ENCODE measurements at places on chromosomes 3 and 15. TPM values are rescaled to one million over a fixed set of nuclear protein-coding genes. Genes with fewer than 3 reads are reported as not detected.
A peak's percentile ranks its signal among the peaks of the same experiment; 100 is the strongest.

GRCh38 chr15:98815207-98815606 is 166.9 kb downstream of the IGF1R start:
- no peak overlapping the region for H3K27ac ChIP-seq
- H3K36me3 ChIP-seq, result peaks cover 1% of the 10 kb centered on the region
- no peak overlapping the region for H3K4me3 ChIP-seq
- DNase-seq, result no peak
- no peaks in the 10 kb centered on the region for H3K27me3 ChIP-seq

- no peak overlapping the region for H3K4me3 ChIP-seq
- no peak for DNase-seq
- H3K27ac ChIP-seq, result no peak overlapping the region
- no peaks in the 10 kb centered on the region for H3K36me3 ChIP-seq
Observed at GRCh38 chr3:117480525-117480924, 770.9 kb downstream of the TUSC7 start.

- H3K27me3 ChIP-seq, result no peaks in the 10 kb centered on the region
- peaks cover 2% of the 10 kb centered on the region for H3K36me3 ChIP-seq
- H3K27ac ChIP-seq, result peak overlapping the region; percentile 35
- peaks cover 21% of the 10 kb centered on the region for H3K4me1 ChIP-seq
- H3K4me3 ChIP-seq, result no peak overlapping the region
Observed at GRCh38 chr15:48657950-48658591, 12.6 kb upstream of the FBN1 start.

GRCh38 chr15:62809968-62810260 is 232.6 kb upstream of the TPM1 start:
- H3K27me3 ChIP-seq, result no peaks in the 10 kb centered on the region
- peaks cover 11% of the 10 kb centered on the region for H3K4me1 ChIP-seq
- no peak overlapping the region for H3K4me3 ChIP-seq

DNA sequence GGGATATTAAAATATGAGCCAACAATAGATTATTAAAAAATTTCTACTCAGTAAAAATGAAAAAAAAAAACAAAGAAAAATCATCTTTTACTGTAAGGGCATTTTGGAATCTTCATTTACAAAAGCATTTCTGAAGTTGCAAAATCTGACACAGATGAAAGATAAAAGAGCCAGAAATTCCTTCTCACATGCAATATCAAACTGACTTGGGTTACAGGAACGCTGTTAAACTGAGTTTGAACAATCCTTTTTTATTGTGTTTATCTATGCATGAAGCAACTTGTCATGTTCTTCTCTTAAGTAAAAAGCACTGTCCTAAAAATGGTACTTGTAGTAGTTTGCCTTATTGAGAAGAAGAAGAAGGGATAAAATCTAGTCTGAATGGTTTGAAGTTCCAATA is 468.5 kb upstream of the KCNMB2 start:
- no peaks in the 10 kb centered on the region for H3K36me3 ChIP-seq
- H3K4me3 ChIP-seq, result no peak overlapping the region
- H3K27me3 ChIP-seq, result no peaks in the 10 kb centered on the region

DNA sequence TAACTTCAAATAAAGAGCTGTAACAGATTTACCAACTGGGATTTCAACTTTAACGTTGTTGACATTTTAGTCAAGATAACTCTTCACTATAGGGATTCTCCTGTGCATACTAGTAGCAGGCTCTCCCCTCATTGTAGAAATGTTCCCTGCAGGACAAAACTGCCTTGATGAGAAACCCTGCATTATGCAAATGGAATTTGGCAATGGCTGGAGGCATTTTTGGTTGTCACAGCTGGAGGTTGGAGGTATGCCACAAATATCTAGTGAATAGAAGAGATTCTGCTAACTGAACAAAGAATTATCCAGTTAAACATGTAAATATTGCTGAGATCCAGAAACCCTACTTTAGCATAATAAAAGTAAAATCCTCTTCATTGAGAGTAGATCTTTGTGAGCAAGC is 928.8 kb upstream of the ALCAM start:
- H3K27me3 ChIP-seq, result no peaks in the 10 kb centered on the region
- peak overlapping the region; percentile 70 for H3K27ac ChIP-seq
- no peak for DNase-seq
- H3K36me3 ChIP-seq, result no peaks in the 10 kb centered on the region

DNA sequence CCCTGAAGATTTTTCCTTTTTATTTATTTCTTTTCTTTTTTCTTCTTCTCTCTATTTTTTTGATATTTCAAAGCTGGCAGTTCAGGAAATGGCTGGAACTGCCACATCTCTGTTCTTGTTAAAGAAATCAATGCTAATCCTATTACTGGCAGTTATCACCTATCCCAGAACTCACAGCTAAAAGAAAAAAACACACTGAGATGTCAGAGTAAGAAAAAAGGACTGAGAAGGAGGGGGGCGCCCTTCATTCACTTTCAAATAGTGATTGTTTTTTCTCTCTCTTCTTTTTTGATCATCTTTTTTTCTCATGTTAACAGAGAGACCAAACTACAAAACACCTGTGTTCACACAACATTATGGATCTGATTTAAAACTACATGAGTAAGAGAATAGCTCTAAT is 337.1 kb downstream of the IL20RB start:
- no peak for DNase-seq
- no peak overlapping the region for H3K27ac ChIP-seq
- H3K27me3 ChIP-seq, result no peaks in the 10 kb centered on the region
- no peaks in the 10 kb centered on the region for H3K36me3 ChIP-seq
- H3K4me1 ChIP-seq, result no peaks in the 10 kb centered on the region

GRCh38 chr3:52053307-52054304 is 2.8 kb downstream of the DUSP7 start:
- H3K4me1 ChIP-seq, result peaks cover 47% of the 10 kb centered on the region
- H3K36me3 ChIP-seq, result peaks cover 22% of the 10 kb centered on the region
- peak overlapping the region; percentile 97 for H3K27ac ChIP-seq
- H3K4me3 ChIP-seq, result peak overlapping the region; percentile 87
- no peaks in the 10 kb centered on the region for H3K27me3 ChIP-seq

DNA sequence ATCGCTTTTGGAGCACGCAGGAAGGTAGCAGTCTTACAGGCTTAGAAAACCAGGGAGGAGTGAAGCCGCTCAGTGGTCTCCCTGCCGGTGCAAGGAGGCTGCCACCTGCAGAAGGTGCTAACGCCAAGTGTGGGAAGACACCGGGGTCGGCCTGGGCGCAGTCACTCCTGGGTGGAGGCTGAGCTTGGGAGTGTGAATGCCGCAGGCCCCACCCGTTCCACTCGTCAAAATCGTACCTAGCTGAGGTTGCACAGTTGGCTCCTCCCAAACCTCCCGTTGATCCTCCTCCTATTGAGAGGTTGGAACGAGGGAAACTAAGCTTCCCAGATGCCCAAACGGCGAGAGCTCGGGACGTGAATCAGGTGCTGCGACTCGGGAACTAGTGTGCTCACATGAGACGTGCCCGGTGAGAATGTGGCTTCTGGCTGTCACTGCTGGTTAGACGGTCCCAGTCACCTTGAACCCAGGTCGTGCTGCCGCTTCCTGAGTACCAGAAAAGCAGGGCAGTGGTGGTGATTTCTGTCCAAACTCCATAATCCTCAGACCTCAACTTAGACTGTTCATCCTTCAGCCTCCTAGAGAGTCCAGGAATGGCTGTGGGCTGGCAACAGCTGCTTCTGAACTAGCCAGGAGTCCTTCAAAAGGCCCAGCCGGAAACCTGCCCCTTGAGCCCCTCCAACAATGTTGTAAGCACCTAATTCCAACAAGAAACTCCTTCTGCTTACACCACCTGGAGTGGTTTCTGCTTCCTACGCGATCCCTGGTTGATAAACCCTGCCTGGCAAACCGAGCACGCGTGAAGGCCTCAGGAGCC is 156.0 kb downstream of the XXYLT1 start:
- no peak overlapping the region for H3K27ac ChIP-seq
- no peaks in the 10 kb centered on the region for H3K36me3 ChIP-seq
- H3K4me3 ChIP-seq, result no peak overlapping the region
- peaks cover 23% of the 10 kb centered on the region for H3K4me1 ChIP-seq

- no peaks in the 10 kb centered on the region for H3K36me3 ChIP-seq
- DNase-seq, result no peak
- H3K4me1 ChIP-seq, result peaks cover 6% of the 10 kb centered on the region
- H3K27me3 ChIP-seq, result peaks cover 12% of the 10 kb centered on the region
- no peak overlapping the region for H3K27ac ChIP-seq
Observed at GRCh38 chr3:148931574-148931973, 59.8 kb upstream of the GYG1 start.

GRCh38 chr3:185734725-185735096 is 90.1 kb downstream of the IGF2BP2 start:
- H3K27ac ChIP-seq, result peak overlapping the region; percentile 68
- H3K4me1 ChIP-seq, result peaks cover 82% of the 10 kb centered on the region
- no peak overlapping the region for H3K4me3 ChIP-seq

The ALG1L2 gene
- total RNA-seq, result 2.1 TPM

The FGF7 gene
- 0.32 TPM for total RNA-seq

The SAMMSON gene
- total RNA-seq, result not detected

The COL6A5 gene
- total RNA-seq, result not detected
